Left renal cortex interstitium (tissue), 4 donors: ENCODE measurements at places on chromosomes 5 and 9. TPM values are rescaled to one million over a fixed set of nuclear protein-coding genes. Genes with fewer than 3 reads are reported as not detected.

BARHL1 gene
- polyA plus RNA-seq = not detected

- DNase-seq = no peak
These were observed 49.1 kb downstream of the MTREX start for GRCh38 chr5:55356896-55357295.

DNA sequence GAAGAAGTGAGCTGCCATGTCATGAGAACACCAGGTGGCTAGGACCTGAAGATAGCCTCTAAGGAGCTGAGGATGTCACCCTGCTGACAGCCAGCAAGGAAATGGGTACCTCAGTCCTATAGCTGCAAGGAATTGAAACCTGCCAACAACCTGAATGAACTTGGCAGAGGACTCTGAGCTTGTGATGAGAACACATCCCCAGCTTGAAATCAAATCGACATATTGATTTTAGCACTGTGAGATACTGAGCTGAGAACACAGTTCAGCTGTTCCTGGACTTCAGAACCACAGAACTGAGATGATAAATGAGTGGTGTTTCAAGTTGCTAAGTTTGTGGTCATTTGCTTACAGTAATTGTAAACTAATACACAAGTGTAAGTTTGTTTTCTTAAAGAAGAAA, 5.5 kb upstream of the RASEF start:
- no peak for DNase-seq

DNA sequence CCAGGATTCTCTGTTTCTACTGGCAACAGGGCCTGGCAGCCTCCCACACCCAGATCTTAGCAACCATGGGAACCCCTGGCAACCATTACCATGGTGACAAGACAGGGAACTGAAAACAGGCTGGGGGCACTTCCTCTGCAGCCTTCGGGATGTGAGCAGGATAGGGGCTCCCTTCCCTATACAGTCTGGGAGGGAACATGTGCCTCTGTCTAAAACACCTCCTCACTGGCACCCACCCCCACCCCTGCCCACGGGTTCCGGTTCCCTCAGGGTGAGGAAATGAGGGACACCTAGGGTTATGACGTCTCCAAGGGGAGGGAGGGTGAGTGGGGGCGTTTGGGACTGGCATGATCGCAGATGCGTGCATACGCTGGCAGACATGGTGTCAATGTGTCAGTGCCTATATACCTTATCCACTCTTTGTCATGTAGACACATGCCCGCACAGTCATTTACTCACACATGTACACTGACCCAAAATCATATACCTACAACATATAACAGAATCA, 3.0 kb upstream of the DNAJB5 start:
- DNase-seq = no peak

DNA sequence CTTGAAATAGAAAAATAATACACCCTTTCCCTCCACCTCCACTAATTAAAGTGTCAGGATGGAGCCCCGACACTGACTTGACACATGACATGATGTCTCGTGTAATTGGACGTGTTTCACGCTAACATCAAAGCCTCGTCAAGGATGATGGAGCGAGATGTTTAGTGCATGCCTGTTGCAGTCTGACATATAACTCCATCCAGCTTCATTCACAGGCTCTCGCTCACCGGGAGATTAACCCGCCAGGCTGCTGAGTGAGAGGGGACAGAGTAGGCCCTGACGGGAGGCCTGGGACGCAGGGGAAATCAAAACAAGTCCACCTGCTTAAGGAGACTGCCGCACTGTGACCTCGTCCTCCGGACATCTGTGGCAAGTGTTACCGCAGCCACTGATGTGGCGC, 263.5 kb downstream of the SLIT3 start:
- DNase-seq = no peak

GRCh38 chr9:79692857-79693571, 121.2 kb downstream of the TLE4 start:
- DNase-seq = no peak

DNA sequence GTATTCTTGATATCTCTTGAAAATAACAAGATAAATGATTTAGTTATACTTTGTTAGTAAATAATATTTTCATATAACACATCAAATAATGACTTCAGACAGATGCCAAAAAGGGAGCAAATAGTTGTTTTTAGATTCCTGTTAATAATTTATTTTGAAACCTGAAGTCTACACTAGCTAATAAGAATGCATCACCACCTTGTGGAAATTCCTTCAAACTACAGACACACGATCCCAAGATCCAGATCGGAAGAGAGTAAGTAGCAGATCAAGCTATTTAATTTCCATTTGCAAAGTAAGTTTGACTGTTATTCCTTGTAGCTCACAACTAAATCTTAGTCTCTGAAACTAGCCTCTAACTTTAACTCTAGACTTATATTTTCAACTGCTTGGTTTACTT, 35.5 kb upstream of the ISL1 start:
- no peak for DNase-seq

- no peak for DNase-seq
These were observed 4.1 kb upstream of the ASPN start for GRCh38 chr9:92486371-92486770.

DNA sequence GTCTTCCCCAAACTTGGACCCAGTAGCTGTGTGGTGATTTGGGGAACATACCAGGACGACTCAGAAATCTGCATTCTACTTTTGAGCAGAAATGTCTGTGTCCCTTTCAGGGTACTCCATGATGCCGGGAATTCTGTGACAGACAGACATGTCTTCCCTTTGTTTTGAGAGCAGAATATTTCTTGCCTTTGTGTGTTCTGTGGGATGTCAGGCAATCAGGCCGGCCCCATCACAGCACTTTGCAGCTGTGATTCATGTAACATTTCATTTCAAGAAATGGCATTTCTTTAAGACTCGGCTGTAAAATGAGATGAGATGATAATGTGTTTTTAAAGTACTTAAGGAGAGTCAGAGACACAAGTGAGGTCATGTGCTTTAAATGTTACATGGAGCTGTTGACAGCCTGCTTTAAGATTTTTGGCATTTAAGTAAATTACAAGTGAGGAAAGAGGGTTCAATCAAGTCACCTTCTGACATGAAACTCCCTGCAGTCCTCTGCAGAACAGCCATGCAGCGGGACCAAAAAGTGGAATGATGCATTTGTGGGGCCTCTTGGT, 98.7 kb downstream of the SLC28A3 start:
- DNase-seq = no peak

GRCh38 chr9:113941056-113941455, 64.9 kb downstream of the ZNF618 start:
- no peak for DNase-seq

GRCh38 chr5:147547730-147548129, 37.9 kb upstream of the DPYSL3 start:
- no peak for DNase-seq

- no peak for DNase-seq
These were observed 144.5 kb upstream of the TNC start for GRCh38 chr9:115262477-115262876.

DNA sequence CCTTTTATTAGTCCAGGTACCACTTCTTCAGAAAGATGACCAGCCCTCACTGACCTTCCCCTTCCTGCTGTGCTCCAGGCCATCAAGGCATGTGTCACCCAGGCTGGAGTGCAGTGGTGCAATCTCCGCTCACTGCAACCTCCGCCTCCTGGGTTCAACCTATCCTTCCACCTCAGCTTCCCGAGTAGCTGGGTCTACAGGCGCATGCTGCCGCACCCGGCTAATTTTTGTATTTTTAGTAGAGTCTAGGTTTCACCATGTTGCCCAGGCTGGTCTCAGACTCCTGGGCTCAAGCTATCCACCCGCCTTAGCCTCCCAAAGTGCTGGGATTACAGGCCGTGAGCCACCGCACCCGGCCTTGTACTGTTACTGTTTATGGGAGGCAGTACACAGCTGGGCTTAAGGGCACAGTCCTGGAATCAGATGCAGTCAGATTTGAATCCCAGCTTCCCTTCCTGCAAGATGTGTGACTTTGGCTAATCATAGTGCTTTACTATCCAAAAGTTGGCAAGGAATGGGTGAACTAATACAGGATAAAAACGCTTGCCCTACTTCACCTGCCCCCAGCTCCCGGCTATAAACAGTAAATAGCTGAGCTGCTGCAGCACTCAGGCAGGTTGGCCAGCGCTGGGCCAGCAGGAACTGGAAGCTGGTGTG, 483 bp upstream of the EIF4EBP3 start:
- DNase-seq = no peak

DNA sequence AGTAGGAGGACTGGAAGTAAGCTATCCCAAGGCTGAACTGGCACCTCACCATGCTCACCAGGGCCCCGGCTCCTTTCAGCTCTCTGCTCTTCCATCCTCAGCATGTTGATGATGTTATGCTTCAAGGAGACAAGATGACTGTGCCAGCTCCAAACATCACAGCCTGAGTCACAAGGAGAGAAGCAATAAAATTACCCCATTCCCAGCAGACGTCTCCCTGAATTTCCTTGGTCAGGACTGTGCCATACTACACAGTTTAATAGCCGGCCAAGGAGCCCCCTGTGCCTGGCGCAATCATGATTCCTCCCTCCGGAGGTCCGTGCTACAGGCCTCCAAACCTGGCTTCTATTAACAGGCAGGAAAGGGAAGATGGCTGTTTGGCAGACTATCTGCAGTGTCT, 51.2 kb upstream of the ROR2 start:
- no peak for DNase-seq
